ENCODE measurements at places on chromosomes 13 and 19.

GRCh38 chr13:47976325-47976724, 24.7 kb downstream of the SUCLA2 start:
- DNase-seq: no peak

- peak; percentile 72 for DNase-seq
Measured at GRCh38 chr19:17605761-17606589, 50.5 kb downstream of the COLGALT1 start.

DNA sequence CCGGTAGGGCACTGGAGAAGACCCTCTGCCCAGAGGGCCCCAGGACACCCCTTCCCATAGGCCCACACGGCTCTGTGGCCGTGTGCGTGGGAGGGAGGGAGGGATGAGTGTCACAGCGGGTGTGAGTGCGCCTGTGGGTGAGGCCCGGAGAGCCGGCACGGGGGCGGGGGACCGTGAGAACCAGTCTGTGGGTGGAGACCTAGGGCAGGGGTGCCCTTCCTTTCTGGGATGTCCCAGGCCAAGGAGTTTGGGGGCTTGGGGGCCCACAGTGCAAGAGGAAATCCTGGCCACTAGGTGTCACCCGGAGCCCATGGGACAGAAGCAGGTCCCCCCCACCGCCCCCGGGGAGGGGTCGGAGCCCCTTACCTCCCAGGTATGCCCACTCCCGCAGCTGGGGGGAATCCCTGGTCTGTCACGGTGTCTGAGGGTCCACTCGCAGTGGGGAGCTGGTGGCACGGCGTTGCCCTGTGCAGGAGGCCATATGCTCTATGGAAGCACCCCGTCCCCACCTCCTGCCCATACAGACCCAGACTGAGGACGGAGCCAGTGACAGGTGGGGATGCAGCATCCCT, 16.0 kb upstream of the SLC7A10 start:
- no peak for DNase-seq

- DNase-seq: no peak
Measured at GRCh38 chr19:6041991-6042481, 64.1 kb upstream of the RANBP3 start.

DNA sequence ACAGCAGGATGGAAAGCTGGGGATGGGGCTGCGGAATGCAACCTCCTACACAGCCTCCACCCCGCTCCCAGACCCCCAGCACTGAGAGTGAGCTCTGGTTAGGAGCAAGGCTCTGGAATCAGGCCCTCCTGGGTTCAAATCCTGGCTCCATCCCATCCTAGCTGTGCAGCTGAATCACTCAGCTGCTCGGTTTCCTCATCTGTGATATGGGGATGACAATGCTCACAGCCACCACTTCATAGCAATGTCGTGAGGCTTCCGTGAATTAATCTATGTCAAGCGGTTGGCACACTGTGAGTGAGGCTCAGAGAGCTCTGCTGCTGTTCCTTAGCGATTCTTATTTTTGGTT, 538 bp downstream of the ACP7 start:
- DNase-seq: no peak
